ENCODE measurements at places on chromosomes 7 and 10. TPM values are rescaled to one million over a fixed set of nuclear protein-coding genes. Genes with fewer than 3 reads are reported as not detected.

DNA sequence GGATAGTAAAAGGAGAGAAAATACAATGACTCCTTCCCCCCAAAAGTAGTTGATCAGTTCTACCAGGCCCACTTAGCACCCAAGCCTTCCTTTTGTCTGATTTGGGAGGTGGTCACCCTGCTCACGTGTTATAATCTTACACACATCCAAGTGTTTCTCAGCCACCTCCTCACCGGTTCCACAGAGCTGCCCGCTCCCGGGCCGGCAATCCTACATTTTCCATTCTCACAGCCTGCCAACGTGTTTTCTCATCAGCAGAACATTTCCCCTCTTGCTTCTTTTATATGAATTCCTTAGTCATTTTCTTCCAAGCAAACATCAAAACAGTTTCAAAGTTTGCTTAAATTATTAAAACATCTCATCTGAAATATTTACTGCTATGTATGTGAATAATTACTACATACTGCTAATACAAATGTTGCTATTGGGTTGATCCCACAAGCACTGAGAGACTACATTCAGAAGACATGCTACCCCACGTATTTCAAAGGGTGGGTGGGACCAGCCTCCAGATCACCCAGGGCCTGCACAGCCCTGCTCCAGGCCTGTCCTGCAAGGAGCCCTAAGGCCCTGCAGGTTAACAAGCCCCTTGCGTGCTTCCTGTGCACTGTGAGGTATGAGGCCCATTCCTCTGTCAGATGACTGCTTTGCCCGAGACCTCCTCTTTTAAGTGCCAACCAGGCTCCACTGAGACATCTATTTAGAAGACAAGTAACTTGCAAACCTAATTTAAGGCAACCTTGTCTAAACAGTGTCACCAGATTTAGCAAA is 75.3 kb downstream of the GRB10 start:
- no peak for DNase-seq

- DNase-seq, result no peak
Measured at GRCh38 chr7:966291-967069, 8.9 kb downstream of the COX19 start.

GRCh38 chr7:122013065-122013464 is 131.0 kb downstream of the AASS start:
- DNase-seq, result no peak

DNA sequence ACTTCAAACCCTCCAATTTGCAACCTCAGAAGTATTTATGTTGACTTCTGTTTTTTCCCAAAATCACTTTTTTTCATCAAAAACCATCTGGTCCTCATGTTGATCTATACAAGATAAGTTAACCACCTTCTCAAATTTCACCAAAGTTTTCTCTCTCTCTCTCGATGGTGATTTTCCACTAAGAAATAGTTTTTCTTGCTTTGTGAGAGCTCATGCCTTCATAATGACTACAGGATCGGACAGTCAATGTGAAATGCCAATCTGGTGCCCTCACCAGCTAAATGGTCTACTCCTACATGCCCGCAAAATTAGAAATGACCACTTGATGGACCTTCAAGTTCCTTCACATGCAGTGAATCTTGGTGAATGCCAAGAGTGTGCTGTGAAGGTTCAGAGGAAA is 40.4 kb downstream of the CNNM1 start:
- no peak for DNase-seq

- DNase-seq, result no peak
Measured at GRCh38 chr7:125427676-125428075, 498.1 kb upstream of the POT1 start.

DNA sequence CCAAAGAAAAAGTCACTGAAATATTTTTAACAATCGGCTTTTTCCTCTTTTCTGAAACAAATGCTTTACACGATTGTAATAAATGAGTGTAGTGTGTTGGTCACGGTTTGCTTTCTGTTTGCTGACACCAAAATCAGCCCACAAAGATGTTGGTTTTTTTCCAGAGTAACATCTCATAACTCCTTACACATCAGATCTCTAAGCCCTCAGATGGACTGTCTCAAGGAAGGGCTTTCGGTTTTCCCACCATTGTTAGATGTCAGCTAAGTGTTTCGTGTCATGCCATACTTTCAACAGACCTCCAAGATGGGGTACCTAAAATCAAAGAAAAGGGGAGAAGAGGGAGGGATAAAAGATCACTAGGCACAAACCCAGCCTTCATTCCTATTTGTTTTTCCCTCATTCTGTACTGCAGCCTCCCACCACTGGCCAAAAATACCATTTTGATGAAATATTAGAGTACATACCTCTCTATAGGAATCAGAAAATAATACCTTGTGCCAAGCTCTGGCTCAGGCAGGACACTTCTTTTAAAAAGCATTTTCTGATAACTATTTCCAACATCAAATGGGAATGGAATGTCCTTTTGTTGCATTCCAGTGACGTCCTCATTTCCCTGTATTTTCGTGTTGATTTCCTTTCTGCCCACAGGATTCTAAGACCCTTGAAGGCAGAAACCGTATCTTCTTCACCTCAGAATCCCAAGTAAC is 159.1 kb downstream of the DGKI start:
- no peak for DNase-seq

The CCDC186 gene
- total RNA-seq, result 45.5 TPM

The TMEM139 gene
- 0.64 TPM for total RNA-seq

The ADAMTS14 gene
- 1.2 TPM for total RNA-seq

The HSPB1 gene
- total RNA-seq, result 11.9 TPM

The SPDYE6 gene
- not detected for total RNA-seq

The SYT15 gene
- 1.8 TPM for total RNA-seq
